ENCODE measurements at places on chromosomes 1 and 21. TPM values are rescaled to one million over a fixed set of nuclear protein-coding genes. Genes with fewer than 3 reads are reported as not detected.
A peak's percentile ranks its signal among the peaks of the same experiment; 100 is the strongest.

The SYT6 gene
- 12.4 TPM for total RNA-seq

The SELP gene
- total RNA-seq: 6.4 TPM

The LHX8 gene
- total RNA-seq: not detected

DNA sequence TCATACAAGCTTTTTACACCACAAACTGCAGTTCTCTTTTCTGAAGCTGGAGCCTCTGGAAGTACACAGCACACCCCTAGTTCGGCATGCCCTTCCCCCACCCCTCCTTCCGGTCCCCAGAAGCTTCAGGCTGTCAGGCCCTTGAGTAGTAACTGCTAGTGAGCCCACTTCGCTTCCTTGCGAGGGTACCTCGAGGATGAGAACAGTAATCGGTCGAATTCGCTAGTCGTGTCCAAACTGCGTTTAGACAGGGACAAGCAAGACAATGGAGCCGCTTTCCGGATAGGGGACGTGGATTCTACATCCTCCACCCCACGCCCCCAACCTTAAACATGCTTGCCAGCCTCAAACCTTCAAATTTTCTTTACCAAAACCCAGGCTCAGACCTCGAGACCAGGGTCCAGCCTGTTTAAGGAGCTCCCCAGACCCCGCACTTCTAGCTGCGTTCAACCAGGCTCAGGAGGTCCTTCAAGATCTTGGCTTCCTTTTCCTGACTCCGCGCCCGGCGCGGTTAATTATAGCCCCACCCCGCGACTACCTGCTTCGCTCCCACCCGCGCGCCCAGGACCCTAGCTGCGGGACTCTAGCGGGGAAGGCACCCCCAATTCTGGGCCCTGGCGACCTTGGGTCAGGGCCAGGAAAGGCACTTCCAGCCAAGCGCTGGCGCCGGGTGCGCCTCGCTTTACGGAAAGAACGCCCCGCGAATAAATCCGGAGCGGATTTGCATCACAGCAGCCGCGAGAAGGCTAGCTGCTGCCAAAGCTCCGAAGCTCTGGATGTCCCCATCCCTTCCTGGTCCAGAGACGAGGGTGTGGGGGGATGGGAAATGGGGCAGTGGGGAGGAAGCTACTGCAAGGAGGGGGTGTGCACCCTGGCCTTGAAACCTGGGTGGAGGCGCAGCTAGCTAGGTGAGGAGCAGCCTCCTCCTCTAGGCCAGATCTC lies 8.1 kb upstream of the TSPAN1 start:
- no peak for DNase-seq

GRCh38 chr1:200435200-200435780 lies 25.5 kb upstream of the ZNF281 start:
- no peak for DNase-seq

The MYBPH gene
- total RNA-seq: 0.06 TPM

GRCh38 chr1:6727535-6727934 lies 25.9 kb upstream of the DNAJC11 start:
- DNase-seq: peak; percentile 76

DNA sequence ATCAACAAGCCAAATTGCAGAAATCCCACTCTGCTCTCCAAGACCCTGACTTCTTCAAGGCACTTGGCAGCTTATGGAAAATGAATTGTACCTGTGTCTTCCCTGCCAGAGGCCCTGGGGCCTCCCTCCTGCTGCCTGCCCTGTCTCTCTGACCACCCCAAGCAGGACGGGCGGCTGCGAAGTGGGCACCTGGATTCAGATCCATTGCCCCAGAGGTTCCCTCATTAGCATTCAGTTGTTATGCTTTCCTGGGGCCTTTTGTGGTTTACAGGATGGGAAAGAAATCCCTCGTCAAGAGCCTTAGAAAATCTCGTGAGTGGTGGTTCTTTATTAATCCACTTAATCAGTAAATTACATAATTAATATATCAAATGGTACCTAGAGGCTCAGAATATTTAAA lies 179.3 kb downstream of the TNR start:
- DNase-seq: no peak

The C1orf141 gene
- total RNA-seq: 0.33 TPM

DNA sequence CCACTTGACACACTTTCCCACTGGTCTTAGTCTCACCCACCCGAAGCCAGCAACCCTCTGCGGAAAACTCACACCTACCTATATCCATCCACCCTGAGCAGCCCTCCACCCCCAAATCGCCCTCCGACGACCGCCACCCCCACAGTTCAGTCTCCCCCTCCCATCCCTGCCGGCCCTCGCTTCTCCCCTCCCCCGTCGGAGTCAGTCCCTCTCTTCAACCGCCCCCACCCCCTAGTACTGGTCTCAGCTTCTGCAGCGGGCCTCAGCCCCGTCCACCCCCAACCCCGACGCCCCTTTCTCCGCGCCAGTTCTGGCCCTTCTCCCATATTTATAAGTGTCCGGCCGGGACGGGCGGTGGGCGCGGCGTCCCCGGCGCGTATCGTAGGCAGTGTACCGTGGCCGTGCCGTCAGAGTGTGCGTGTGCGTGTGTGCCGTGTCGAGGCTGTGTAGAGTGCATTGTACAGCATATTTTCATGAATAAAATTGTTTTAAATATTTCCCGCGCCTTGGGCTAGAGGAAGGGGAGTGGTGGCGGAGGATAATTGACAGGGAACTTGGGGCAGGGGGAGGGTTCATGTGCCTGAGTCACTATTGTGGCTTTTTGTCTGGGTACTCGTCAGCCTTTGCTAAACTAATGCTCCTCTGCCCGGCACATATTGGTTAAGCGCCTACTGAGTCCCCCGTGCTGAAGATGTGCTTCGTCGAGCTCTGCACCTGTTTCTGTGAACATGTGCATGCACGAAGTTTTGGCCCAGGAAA lies 22.0 kb downstream of the FOXO6 start:
- no peak for DNase-seq

The ACTRT2 gene
- total RNA-seq: not detected

DNA sequence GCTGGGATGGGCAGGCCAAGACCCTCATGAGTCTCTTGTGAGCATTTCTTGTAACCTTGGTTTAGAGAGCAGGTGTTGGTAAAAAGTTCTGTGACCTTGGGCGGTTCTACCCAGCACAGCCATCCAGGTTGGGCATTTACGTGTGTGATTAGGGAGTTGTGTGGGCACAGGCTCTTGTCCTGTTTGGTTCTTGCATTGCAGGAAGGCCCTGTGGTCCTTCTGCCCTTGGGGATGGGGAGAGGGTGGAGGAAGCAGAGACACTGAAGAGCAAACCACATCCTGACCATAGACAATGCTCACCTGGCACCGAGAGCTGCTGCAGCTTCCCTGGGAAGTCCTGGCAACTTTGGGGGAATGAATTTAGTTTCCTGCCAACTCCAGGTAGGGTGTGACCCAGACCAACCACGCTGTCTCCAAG lies 25.6 kb downstream of the RNF187 start:
- DNase-seq: no peak

GRCh38 chr1:228944296-228944695 lies 209.0 kb downstream of the RHOU start:
- DNase-seq: no peak

DNA sequence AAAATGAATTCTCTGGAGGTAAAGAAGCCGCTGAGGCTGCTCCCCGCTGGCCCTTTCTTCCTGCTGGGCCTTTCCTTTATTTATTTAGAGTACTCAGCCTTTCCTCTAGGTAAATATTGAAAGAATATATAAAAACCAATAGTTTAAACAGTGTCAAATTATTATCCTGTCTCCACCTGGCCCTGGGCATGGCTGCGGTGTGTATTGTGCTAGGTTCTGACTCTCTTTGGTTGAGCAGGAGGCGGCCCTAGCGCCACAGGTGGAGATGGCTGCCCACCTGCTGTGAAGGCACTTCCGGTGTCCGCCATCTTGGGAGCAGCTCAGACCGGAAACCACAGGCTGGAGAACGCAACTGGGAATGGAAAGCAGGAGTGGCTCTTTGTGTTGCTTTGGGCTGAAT lies 29.0 kb upstream of the CLDN14 start:
- no peak for DNase-seq

DNA sequence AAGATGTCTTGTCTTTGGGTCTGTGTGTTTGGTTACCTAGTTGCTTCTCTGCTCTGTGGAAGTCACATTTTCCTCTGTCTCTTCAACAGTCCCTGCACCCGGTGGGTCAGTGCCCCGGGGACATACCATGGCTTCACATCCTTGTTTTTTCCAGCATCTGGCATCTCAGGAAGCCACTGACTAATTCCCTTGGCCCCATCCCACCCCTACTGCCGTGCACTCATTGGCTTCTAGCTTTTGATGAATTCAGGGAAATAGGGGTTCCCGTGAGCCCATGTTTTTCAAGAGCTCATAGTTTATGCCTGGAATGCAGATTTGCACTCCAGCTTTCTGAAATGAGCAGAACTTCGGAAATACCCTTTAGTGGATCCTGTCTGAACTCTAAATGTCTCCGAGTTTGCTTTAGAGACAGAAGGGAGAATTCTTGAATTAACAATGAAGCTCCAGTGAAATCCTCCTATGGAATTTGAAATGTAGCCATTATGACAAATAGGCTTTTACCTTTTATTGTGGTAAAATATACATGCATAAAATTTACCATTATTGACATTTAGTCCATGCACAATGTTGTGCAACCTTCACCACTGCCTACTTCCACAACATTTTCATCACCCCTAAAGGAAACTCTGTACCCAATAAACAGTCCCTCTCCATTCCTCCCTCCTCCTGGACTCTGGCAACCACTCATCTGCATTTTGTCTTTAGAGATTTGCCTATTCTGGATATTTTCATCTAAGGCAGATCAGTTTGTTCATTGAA lies 67.5 kb downstream of the CLIC6 start:
- no peak for DNase-seq

The PTPN7 gene
- total RNA-seq: 1.4 TPM

GRCh38 chr1:183094351-183094750 lies 71.1 kb downstream of the LAMC1 start:
- no peak for DNase-seq

The RXRG gene
- 9.0 TPM for total RNA-seq

The GBP7 gene
- not detected for total RNA-seq

The PLA2G2F gene
- total RNA-seq: not detected

DNA sequence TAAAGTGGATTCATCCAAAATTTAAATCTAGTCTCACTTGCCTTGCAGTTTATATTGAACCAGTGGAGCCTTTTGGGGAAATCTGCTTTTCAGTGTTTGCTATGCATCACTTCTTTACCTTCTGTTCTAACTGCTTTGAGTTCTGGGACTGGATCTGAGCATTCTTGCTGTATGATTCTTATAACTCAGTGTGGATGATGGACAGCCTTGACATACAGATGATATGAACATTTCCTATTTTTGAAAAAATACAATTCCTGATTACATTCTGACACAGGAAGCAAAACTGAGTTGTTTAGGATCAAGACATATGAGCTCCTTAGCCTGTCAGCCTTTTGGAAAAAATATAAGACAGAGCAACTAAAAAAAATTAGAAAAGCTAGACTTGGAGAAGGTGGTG lies 115.2 kb downstream of the DISP1 start:
- no peak for DNase-seq

GRCh38 chr1:53619367-53620060 lies 119.5 kb downstream of the GLIS1 start:
- DNase-seq: no peak

DNA sequence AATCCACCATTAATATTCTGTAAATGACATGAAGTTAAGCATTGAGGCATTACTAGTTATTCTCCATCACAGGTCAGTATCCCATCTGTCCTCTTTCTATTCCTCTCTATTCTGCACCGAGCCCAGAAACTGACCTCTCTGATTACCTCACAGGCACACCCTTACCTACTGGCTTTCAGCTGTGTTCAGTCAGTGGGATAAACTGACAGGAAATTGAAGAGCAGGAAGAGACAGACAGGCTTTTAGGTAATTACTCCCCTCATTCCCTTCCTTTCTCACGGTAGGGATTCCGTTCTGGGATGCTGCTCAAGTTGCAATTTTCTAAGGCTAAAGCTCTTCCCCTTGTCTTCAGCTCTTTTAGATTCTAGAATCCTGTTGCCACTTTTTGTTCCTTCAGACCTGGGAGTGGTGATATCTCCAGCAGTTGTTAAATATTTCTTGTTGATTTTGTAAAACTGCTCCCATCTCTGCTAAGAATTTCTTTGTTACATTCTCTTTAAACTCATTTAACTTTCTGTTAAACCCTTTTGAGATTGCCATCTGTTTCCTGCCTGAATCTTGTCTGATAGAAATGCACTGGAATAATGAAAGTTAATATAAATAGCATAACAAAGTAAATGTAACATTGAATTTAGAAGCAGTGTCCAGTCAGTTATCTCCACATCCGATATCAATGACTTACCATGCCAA lies 1063.4 kb downstream of the PLA2G4A start:
- DNase-seq: no peak

- no peak for DNase-seq
Measured at GRCh38 chr1:115329965-115330364, 8.1 kb downstream of the NGF start.

The HORMAD1 gene
- 0.77 TPM for total RNA-seq

DNA sequence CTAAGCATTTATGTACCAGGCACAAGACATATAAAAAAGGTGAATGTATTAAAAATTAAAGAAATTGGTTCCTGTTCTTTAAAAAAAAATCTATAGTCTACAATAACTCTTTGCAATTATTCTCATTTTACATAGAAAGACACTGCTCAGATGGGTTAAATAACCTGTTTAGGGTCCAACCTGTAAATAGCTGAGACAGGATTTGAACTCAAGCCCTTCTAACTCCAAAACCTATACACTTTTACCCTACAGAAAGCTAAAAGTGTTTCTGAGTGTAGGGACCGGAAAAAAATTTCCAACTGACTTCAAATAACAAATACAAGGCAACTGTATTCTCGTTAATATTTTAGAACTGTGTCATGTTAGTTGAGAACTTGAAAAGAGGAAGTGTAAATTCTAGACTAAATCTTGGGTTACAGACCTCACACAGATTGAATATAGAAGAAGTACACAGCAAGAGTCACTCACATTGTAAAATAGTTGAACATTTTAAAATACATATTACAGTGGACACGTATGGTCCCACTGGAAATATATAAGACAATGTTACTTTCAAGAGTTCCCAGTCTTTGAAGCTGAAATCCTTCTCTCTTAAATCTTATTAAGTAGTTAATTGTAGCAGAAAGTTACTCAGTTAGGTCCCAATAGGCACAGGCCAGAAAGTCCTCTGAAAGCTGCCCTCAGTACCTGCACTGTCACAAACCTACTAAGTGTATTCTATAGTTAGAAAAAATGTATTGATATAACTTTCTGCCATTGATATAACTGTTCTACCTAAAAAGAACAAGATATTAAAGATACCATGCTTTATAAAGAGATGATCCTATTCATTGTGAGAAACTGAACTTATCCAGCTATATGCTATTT lies 7.3 kb downstream of the EDEM3 start:
- no peak for DNase-seq

DNA sequence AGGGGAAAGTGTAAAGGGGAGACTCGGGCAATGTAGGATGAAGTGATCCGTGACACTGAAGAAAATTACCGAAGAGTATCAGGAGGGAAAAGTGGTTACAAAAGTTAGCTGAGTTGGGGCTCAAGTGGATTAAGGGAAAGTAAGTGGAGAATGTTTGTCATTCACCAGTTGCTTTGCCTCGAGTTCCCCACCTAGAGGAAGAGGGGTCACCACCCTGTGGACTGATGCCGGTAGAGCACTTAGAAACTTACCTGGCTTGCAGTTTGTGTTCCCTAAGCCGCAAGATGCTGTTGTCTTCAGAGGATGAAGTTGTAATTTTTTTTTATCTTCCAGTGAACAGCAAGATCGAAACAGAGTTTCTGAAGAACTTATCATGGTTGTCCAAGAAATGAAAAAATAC lies 1.0 kb downstream of the PER3 start:
- DNase-seq: no peak
